ENCODE measurements at places on chromosomes 7 and 10. TPM values are rescaled to one million over a fixed set of nuclear protein-coding genes. Genes with fewer than 3 reads are reported as not detected.

TMEM229A gene
- not detected for total RNA-seq

ADRA2A gene
- not detected for total RNA-seq

ELAPOR2 gene
- 5.4 TPM for total RNA-seq

MMD2 gene
- total RNA-seq, result not detected

VAX1 gene
- total RNA-seq, result not detected

GHRHR gene
- total RNA-seq, result not detected

PNLIP gene
- total RNA-seq, result not detected

GBX1 gene
- not detected for total RNA-seq

CALML3 gene
- total RNA-seq, result not detected

SPDYE6 gene
- not detected for total RNA-seq

SPRN gene
- total RNA-seq, result under 0.01 TPM

CADPS2 gene
- 19.9 TPM for total RNA-seq

PLCE1 gene
- 0.29 TPM for total RNA-seq

EPHA1 gene
- total RNA-seq, result not detected

LRRTM3 gene
- not detected for total RNA-seq

NODAL gene
- not detected for total RNA-seq

SMIM30 gene
- total RNA-seq, result 14.9 TPM

C10orf95 gene
- total RNA-seq, result not detected

WDFY4 gene
- total RNA-seq, result not detected

PSPH gene
- 75.3 TPM for total RNA-seq

MOGAT3 gene
- total RNA-seq, result not detected

FEZF1 gene
- total RNA-seq, result not detected

TMEM236 gene
- total RNA-seq, result under 0.01 TPM

MRLN gene
- not detected for total RNA-seq

SVOPL gene
- total RNA-seq, result not detected

PAX2 gene
- total RNA-seq, result not detected

ZCWPW1 gene
- total RNA-seq, result 0.43 TPM

SFTPD gene
- total RNA-seq, result not detected
